GDM1 (cell line): ENCODE measurements at places on chromosomes 3 and 15.

GRCh38 chr15:93477721-93478120 is 388.7 kb upstream of the RGMA start:
- no peak for DNase-seq

DNA sequence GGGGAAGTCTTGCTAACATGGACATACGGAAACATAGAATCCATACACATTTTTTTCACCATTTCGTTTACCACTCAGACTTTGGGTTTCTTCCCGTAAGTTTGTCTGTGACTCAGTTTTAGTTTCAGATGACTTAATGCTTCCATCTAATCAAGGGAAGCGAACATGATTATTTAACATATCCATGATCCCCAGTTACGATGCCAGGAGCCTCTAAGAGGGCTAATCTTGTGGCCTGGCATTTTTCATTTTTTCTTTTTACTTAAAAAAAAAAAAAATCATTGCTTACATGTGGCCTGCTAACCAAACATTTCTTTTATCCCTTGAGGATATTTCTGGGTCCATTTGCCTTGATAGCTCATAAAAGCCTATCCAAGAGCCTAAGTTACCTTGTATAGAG is 20.2 kb upstream of the PLOD2 start:
- no peak for DNase-seq

DNA sequence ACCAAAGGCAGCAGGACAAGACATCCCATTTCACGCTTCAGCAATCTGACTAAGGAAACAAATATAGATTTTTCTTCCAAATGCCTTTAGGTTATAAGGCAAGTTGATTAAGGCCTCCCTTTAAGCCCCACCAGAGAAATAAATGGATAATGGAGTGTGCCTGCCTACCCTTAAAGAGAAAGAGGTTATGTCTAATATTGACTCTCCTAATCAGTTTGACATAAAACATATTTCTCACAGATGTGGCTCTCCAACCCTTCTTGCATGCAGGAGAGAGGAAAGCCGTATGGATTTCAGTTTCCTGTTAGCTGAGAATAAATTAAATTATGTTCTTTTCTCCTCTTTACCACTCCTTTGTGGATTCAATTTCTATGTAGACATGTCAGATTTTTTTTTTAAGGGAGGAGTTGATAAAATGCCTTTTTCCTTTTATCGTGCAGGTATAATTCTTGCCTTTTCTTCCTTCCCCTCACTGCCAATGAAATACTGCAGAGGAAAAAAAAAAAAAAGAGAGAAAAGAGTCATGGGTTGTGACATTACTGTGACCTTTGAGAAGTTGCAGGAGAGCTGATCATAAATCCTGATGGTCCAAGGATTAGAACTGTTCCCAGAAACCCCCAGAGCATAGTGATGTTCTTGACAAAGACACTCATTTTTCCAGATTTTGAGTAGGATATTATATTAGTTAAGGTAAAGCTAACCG is 355.3 kb upstream of the SLCO3A1 start:
- DNase-seq = no peak

DNA sequence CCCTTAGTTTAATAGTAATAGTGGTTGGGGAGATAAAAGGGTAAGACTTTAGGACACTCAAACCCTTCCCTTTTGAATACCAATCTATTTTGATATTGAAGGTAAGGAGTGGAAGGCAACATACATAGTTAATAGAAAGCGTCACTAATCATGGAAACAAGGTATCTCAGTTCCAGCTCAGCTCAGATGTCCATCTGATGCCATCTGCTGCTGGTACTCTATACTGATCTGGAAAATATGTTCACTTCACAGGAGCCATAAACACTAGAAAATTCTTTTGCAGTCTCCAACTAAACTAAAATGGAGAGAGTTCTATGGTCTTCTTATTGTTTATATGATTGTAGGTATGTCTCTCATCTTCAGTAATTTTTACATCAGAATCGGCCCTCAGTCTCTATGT is 1777.1 kb downstream of the OTOL1 start:
- no peak for DNase-seq

GRCh38 chr15:101563176-101563796 is 73.8 kb upstream of the PCSK6 start:
- no peak for DNase-seq

GRCh38 chr15:40336744-40337122 is 4.0 kb downstream of the CCDC9B start:
- DNase-seq = peak; percentile 47

DNA sequence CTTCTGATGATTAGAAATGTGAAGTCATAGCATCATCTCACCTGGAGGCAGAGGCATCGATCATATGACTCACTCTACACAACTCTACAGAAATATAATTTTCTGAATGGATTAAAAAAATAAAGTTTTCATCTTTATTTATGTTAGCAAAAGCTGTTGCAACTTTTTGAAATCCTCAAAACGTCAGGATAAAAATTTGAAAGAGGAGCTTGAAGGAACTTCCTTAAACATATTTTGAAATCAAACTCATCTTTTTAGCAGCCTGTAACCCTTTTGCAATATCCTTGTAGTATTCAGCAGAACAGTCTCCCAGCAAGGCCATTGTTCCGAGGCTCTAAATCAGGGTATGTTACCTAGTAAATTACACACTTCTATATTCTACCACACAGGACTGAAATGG is 985.4 kb downstream of the PLOD2 start:
- no peak for DNase-seq

DNA sequence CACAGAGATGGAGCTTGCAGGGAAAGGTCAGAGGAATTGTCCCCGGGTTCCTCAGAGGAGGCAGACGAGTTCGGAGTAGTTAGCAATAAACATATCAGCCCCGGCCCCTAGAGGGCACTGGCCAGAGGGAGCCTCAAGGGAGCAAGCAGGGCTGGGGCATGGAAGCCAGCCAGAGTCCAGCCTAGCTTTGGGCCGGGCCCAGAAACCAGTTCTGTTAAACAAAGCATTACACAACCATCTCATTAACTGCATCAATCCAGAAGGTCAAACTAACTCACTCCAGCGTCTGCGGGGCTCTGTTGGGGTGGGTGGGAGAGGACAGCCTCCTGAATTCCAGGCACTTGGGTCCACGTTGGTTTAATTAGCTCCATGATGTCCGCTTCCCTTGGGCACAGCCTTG is 41.0 kb upstream of the IREB2 start:
- no peak for DNase-seq

DNA sequence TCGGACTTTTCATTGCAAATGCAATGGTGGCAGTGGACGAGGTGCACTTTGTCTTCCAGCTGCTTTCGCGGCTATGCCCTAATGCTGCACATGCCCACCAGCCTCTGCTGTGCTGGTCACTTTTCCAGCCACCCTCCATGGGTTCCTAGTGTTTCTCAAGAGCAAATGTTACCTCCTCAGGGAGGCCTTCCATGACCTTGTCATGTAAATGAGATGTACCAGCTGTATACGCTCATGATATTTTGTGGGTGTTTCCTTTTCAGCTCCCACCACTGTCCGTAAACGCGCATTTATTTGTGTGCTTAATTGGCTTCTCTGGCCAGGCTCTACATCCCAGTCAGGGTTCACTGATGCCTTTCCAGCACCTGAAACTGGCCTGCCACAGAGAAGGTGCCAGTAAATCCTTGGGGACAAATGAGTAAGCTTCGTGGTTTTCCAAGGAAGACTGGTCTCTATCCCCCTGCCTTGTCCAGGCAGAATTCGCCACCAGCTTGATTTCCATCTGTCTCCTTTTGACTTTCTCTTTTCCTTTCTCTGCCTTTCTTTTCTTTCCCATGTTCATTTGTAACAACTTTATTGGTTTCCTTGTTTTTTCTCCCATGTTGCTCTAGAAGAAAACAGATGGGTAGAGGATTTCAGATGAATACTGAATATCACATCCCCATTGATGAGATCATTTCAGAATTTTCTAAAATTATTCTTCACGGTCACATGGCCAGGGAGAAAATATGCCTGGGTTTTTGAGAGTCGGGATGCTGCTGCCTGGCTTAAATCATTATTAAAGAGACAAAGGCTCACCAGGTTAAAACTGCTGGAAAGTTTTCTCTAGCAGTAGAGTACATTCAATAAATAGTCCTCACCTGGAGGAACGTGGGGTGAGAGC is 82.5 kb downstream of the CHST2 start:
- DNase-seq = no peak

- no peak for DNase-seq
Observed at GRCh38 chr3:152172460-152172859, 96.3 kb upstream of the MBNL1 start.

DNA sequence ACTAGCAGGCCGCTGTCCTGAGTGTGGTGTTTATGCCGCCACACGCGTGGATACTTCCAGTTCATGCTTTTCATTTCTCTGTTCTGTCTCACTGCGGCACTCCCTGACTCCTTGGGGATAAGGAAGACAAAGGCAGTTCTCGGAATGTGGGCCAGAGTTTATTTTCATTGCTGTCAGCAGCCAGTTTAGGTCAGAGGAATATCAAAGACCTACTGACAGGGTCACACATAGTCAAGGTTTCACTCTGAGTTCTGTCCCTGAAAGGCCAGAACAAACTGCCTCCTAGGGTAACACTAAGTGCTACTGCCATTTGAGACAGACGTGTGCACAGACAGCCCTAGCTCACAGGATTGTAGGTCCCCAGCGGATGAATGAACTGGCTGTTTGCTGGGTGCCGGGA is 27.3 kb upstream of the SPTBN5 start:
- no peak for DNase-seq

- no peak for DNase-seq
Observed at GRCh38 chr15:36429707-36430106, 149.7 kb upstream of the CDIN1 start.

GRCh38 chr15:69600556-69601085 is 148.0 kb downstream of the RPLP1 start:
- no peak for DNase-seq

DNA sequence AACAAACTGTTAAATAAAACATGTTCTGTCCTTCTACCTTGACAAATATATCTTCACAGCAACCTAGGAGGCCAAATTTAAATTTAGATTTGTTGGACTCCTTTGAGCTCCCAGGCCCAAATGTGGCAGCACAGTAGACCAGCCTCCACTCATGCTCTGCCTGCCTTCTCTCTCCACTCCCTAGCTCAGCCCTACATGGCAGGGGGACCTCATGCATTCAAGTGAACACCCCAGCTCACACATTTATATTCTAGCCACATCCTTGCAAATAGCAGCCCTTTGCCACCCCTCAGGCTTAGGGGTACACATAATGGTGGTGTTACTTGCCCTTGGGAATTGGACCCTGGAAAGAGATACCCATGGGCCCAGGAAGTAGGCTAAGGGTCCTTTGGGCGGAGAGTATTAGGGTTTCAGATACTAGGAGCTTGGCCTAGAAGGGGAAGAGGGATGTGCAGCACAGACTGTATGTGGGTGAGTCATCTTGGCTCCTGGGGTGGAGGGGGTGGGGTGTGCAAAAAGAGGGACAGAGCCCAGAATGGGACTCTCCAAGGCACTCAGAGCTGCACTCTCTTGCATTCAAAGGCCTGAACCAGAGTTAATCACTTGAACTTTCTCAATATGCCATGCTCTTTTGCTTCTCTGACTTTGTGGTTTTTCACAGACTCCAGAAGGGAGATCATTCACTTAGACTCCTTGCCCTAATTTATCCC is 268.4 kb upstream of the ROPN1 start:
- no peak for DNase-seq

- no peak for DNase-seq
Observed at GRCh38 chr3:195853996-195854395, 42.3 kb upstream of the MUC4 start.

DNA sequence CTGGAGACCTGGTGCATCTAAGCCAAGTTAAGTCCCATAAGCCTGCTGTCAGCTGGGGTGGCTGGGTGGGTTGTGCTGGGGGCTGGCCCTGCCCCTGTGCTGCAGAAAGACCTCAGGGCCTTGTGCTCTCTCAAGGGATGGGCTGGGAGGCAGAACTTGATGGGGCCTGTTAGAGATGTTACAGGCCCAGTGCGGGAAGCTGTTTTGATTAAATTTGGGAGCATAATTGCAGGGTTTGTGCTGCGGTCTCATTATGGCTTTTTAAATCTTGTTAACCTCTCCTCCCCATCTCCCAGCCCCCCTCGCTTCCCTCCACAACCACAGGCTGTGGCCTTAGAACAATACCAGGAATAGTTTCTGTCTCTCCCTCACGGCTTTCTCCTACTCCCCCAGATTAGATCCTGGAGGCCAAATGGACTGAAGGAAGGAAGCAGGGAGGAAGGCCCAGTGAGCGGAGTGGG is 87.6 kb upstream of the TLE3 start:
- no peak for DNase-seq

DNA sequence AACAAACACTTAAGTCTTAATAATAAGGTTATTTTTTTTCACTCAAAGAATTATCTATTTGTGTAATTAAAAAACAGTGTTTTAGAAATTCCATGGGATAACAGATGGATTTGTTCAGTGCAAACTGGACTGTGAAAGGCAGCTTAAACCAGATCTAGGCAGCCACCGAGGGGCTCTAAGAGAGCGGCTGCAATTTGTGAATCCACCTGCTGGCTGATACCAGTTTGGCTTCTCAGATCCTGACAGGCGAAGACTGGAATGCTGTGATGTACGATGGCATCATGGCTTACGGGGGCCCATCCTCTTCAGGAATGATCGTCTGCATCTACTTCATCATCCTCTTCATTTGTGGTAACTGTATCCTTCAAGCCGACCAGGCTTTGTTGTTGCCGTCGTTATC is 119.6 kb downstream of the CHDH start:
- no peak for DNase-seq

GRCh38 chr3:129106320-129106719 is 15.3 kb downstream of the RAB43 start:
- DNase-seq = no peak

GRCh38 chr3:73378207-73378606 is 246.5 kb downstream of the PDZRN3 start:
- DNase-seq = no peak

DNA sequence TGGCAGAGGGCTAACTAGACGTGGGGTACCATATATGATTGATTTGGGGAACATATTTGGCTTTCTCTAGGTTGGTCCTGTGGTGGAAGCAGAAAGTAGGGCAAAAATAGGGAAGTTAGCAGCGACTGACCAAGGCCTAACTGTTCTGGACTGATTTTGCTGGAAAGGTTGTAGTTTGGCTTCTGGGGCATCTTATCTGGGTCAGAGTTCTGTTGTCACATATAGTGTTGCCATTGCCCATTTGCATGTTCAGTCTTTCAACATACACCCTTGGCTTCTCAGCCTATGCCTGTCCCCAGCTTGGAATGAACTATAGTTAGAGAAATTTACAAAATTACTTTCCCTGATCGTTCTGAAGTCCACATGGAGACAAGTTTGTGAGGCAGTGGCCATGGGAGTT is 426.5 kb downstream of the TBC1D5 start:
- DNase-seq = no peak

DNA sequence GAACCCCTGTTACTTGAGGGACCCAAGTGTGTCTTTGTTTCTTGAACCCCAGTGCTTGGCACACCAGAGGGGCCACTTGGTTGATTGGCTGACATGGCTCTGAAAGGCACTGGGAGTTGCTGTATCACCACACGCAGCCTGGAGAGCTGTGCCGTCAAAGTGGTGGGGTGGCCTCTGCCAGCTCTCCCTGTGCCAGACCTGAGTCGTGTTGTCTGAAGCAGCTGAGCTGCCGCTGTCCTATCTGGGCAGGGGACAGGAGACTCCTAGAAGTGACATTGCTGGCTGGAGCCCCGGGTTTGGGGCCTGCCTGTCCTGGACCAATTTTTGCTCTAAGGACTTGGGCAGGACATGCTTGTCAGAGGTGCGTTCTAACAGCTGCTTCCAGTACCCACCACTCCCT is 5.5 kb upstream of the SNX22 start:
- DNase-seq = no peak
